ENCODE measurements at places on chromosomes 16 and 17.

DNA sequence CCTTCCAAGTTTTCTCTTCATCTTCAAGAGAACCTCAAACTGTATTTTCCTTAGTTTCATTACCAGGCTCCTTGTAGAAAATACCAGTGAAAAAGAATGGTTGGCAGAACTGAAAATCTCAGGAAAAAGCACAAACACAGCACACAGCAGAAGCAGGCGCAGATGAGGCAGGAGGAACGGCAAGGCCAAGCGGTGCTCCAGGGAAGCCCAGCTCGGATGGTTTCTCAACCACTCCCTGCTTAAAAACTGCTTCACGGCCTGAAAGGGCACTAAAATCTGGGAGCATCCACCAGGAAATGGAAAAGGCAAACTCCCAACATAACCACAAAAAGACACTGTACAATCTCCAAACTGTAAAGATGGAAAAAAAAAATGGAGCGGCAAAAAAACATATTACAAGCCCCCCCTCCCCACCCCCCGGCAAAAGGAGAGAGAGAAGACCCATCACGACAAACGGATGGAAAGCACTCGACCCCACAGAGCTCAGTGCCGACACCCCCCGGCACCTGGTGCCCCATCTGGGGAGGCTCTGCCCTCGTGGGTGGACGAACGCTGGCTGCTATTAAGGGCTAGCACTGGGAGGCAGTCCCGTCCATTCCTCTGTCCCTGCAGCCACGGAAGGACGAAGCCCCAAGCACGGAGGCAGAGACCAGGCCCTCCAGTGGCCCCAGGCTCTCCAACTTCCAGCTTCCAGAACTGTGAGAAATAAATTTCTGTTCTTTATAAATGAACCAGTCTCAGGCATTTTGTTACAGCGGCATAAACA lies 127.5 kb downstream of the ZNF778 start:
- no peak for DNase-seq

- DNase-seq, result no peak
Observed at GRCh38 chr17:69047368-69048263, 13.1 kb downstream of the ABCA9 start.

- DNase-seq, result no peak
Observed at GRCh38 chr17:38619451-38619795, 13.7 kb upstream of the SRCIN1 start.

DNA sequence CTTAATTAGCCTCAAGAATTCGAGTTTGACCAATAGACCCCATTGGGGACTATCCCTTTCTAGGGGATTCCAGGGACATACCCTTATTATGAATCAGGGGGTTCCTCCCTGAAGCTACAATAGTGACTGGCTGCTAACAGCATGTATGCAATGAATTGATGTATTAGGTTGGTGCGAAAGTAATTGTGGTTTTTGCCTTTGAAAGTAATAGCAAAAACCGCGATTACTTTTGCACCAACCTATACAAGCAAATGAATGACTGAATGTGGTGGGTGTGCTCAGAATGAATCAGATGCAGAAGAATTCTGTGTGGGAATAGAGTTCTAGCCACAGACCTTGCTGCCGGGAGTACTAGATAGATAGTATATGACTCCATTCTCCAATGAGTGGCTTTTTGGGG lies 76.7 kb downstream of the HLF start:
- DNase-seq, result no peak

All from NCI-H446 treated with DMSO at 0.1 percent for 48 hours (cell line).